Head of caudate nucleus (tissue), 42 donors: ENCODE measurements at places on chromosomes 3 and 15.

GRCh38 chr15:90774731-90775514 is 57.8 kb downstream of the BLM start:
- no peak for DNase-seq

DNA sequence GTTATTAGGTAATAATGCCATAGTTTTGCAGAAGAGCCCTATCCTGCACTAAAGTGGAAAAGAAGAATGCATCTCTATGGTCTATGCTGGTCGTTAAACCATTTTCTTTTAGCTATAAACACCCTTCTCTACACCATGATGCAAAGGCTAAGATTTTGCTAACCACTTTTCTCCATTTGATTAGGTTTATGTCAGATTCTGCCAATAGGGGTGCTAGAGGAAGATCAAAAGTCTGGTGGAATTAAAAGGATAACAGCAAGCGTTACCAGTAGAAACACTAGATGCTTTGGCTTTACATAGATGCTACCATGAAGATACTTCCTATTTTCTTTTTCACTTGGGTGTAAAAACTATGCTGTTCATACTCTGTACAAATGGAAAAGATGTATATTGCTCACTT is 669.8 kb upstream of the ARPP21 start:
- no peak for DNase-seq

DNA sequence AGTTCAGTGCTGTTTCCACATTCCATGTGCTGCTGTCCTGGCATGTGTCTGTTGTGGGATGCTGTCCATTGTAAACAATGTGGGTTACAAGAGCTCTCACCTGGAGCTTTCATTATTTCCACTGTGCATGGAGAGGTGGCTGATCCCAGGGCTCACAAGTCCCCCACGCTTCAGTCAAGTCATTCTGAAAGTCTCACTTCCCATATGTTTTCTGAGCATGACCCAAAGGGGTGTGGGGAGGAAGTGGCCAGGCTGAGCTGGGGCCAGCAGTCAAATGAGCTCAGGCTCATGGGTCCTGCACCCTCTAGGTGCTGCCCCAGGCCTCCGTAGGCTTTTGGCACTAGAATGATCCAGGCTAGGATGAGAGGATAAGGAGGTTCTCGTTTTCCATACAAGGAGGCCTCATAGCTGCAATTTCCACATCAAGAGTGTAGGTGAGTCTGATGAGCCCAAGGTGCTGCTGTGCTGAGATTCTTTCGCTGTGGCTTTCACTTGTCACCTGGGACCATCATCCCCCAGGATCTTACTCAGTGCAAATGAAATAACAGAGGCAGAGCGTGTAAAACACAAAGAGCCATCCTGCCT is 22.0 kb downstream of the STARD5 start:
- DNase-seq = no peak

GRCh38 chr15:83559310-83559966 is 94.5 kb upstream of the ADAMTSL3 start:
- DNase-seq = peak; percentile 72

DNA sequence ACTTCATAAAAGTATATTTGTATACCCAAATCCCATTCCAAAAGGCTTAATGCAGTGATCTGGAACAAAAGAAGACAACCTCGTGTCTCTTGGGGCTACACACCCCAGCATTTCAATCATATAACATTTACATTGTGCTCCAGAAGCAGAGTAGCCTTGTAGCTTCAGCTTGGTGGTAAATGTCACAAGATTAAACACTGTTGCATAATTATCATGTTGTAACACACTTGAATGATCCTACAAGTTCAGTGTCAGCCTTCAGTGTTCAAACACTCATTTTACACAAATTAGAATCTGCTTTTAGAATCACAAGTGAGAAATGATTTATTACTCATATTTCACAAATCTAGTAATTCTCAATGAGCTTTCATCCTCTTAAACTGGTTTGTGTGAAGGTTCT is 122.6 kb downstream of the CNTN3 start:
- DNase-seq = no peak

- DNase-seq = no peak
These were observed 94.1 kb upstream of the PROK2 start for GRCh38 chr3:71879089-71879488.
